NCI-H1694 treated with DMSO at 0.1 percent for 48 hours (cell line): ENCODE measurements at places on chromosomes 3 and 15.

- DNase-seq = no peak
Observed at GRCh38 chr3:69226071-69226470, 103.7 kb upstream of the LMOD3 start.

DNA sequence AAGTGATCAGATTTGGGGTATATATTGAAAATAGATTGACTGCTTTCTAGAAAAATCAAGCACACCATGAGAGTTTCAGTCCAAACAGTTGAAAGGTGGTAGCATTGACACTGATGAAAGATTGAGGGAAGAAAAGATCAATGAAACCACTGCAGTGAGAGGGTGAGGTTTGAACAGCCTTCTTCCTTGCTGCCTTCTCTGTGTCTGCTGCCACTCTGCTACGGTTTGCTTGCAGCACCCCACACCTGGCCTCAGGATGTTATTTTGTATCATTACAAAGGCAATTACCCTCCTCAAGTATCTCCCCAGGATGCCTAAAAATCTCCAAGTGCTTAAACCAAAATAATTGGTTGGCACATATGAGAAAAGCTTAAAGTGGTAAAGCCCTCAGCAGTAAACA is 683.6 kb upstream of the ARPP21 start:
- no peak for DNase-seq

DNA sequence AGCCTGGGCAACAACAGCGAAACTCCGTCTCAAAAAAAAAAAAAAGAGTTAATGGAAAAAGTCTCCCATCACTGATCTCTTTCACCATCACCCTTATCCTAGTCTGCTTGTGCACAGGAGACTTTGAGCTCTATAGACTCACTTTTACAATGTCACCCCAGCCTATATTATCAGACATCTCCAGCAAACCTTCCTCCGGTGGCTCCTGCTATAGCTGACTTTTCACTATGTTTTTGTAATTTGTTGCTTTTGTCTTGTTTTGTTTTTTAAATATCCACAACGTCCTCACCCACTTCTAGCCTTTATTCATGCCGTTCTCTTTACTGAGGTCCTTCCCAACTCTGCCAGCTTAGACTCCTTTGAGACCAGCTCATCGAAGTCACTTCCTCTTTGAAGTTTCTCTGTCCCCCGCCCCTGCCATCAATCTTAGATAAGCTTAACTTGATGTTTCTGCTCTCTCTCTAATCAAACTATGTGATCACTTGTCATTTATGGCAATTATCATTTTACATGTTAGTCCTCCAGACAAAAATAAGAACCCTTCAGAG is 82.7 kb upstream of the CHD2 start:
- no peak for DNase-seq

- peak; percentile 24 for DNase-seq
Observed at GRCh38 chr3:58025837-58026569, 17.8 kb downstream of the FLNB start.

- DNase-seq = no peak
Observed at GRCh38 chr3:45927881-45928280, 15.4 kb upstream of the CXCR6 start.
